Kidney (tissue), 22 donors: ENCODE measurements at places on chromosomes 7 and 10. TPM values are rescaled to one million over a fixed set of nuclear protein-coding genes. Genes with fewer than 3 reads are reported as not detected.
A peak's percentile ranks its signal among the peaks of the same experiment; 100 is the strongest.

The ELFN1 gene
- total RNA-seq: 3.8 TPM

The MNX1 gene
- total RNA-seq: 1.1 TPM

The POLR2J2 gene
- 10.5 TPM for total RNA-seq

The CRHR2 gene
- total RNA-seq: not detected

The RTKN2 gene
- total RNA-seq: 1.6 TPM

The PDE1C gene
- 5.5 TPM for total RNA-seq

The SLC13A1 gene
- 10.1 TPM for total RNA-seq

The GPR26 gene
- total RNA-seq: not detected

GRCh38 chr7:41955893-41956675 is 253.2 kb upstream of the INHBA start:
- no peak overlapping the region for H3K4me3 ChIP-seq
- H3K4me1 ChIP-seq: peaks cover 15% of the 10 kb centered on the region
- no peak overlapping the region for H3K27ac ChIP-seq
- peak; percentile 83 for DNase-seq

DNA sequence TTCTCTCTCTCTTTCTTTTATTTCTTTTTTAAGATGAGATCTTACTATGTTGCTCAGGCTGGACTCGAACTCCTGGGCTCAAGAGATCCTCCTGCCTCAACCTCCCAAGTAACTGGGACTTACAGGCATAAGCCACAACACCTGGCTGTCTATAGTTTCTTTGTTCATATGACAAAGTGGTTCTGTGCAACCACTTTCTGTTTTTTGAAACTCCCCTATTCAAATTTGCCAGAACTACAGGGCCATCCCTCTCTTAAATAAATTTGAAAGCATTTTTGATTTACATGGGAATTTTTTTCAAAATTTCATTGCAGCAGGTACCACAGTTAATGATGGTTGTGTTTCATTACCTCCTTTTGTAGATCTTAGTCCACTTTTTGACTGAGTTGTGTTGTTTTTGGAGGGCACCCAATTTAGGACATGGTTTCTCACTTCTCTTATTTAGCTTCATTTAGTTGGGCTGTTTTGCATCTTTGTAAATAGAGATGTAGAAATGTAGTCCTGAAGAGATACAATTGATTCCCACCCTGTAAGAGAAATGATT is 119.2 kb downstream of the LRRC4 start:
- no peak overlapping the region for H3K4me3 ChIP-seq
- no peak overlapping the region for H3K27ac ChIP-seq
- no peaks in the 10 kb centered on the region for H3K27me3 ChIP-seq
- no peak for DNase-seq

DNA sequence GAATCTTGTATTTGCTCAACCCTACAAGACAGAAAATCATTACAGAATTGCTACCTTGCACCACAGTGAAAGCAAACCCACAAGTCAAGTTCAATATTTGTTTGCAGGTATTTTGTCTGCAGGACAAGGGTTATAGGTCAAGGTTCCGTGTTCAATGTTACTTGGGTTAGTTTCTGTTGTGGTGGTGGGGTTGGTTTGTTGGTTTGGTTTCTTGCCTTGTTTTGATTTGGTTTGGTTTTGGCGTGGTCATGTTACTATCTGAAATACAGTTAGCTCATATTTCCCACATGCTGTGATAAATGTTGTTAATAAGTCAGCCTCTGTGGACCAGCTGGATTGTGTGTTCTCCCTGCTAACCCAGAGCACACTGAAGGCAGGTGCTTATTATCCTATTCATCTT is 75.6 kb upstream of the INSIG1 start:
- H3K36me3 ChIP-seq: no peaks in the 10 kb centered on the region
- no peak overlapping the region for H3K4me3 ChIP-seq
- H3K4me1 ChIP-seq: peaks cover 2% of the 10 kb centered on the region
- H3K27me3 ChIP-seq: no peaks in the 10 kb centered on the region

GRCh38 chr7:50304129-50304910 is at the start of gene IKZF1:
Gene IKZF1 (plus strand): TSS chr7:50304716. CDS start chr7:50319062, 14,346 bp downstream.
- H3K4me1 ChIP-seq: no peaks in the 10 kb centered on the region
- H3K36me3 ChIP-seq: no peaks in the 10 kb centered on the region
- peaks cover 29% of the 10 kb centered on the region for H3K27me3 ChIP-seq
- peak; percentile 41 for DNase-seq
- H3K27ac ChIP-seq: no peak within 1 kb of the TSS
- peak within 1 kb of the TSS; percentile 25 for H3K4me3 ChIP-seq

- H3K4me3 ChIP-seq: no peak overlapping the region
- peaks cover 15% of the 10 kb centered on the region for H3K36me3 ChIP-seq
- H3K27me3 ChIP-seq: no peaks in the 10 kb centered on the region
- DNase-seq: peak; percentile 11
Observed at GRCh38 chr7:149598721-149599308, 101.2 kb upstream of the ZNF746 start.

GRCh38 chr7:90222811-90223725 is 11.5 kb downstream of the STEAP2 start:
- H3K4me3 ChIP-seq: no peak overlapping the region
- no peaks in the 10 kb centered on the region for H3K36me3 ChIP-seq
- DNase-seq: no peak
- H3K27me3 ChIP-seq: no peaks in the 10 kb centered on the region
- H3K27ac ChIP-seq: no peak overlapping the region

DNA sequence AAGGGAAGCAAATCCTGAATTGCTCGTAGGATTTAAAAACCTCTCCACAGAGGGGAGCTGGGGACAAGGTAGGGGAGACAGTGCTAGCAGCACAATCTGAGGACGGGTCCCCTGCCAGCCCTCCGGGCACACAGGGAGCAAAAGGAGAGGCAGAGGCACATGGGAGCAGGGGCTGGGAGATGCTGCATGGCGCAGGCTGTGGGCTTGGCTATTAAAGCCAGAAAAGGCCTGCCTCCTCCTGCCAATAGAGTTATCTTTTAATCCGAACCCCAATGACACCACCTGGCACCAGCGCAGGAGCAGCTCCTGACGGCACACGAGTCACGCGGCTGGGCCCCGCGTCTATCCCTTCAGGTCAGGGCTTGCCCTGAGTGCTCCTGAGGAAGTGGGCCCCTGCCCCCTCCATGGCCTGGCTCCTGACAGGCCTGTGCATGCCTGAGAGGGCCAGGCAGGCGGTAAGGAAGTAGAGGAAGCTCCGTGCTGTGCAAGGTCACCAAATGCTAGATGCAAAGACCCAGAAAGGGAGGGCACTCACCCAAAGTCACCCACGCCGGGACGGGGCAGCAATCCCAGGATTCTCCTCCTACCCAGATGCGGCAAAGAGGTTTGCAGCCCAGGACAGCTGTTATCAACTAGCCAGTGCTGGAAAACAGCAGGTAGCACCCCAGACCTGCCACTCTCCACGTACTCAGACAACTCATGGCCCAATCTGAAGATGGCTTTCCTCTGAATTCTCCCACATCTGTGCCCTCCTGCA is 28.1 kb downstream of the DLG5 start:
- H3K4me1 ChIP-seq: no peaks in the 10 kb centered on the region
- peak overlapping the region; percentile 61 for H3K27ac ChIP-seq
- H3K36me3 ChIP-seq: no peaks in the 10 kb centered on the region
- H3K4me3 ChIP-seq: no peak overlapping the region
- no peak for DNase-seq
- H3K27me3 ChIP-seq: no peaks in the 10 kb centered on the region

GRCh38 chr10:98378722-98379121 is 36.3 kb downstream of the PYROXD2 start:
- no peaks in the 10 kb centered on the region for H3K4me1 ChIP-seq
- no peak for DNase-seq
- H3K27me3 ChIP-seq: no peaks in the 10 kb centered on the region
- H3K36me3 ChIP-seq: no peaks in the 10 kb centered on the region
- H3K4me3 ChIP-seq: no peak overlapping the region

DNA sequence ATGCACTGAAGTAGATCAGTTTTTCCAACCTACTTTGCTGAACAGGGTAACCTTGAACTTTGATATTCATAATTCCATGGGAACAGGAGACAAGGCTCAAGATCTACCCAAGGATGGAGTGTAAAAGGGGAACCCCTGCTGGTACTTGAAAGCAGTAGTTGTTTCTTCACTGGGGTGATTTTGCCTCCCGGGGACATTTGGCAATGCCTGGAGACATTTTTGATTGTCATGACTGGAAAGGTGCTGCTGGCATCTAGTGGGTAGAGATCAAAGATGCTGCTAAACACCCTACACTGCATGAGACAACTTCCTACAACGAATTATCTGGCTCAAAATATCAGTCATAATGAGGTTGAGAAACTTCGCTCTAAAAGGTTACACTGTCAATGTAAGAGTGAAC is 214.8 kb upstream of the CTBP2 start:
- no peak for DNase-seq
- no peak overlapping the region for H3K4me3 ChIP-seq
- no peak overlapping the region for H3K27ac ChIP-seq
- no peaks in the 10 kb centered on the region for H3K4me1 ChIP-seq

- no peak for DNase-seq
- H3K27me3 ChIP-seq: no peaks in the 10 kb centered on the region
Observed at GRCh38 chr7:106392590-106392989, 107.8 kb upstream of the NAMPT start.

- no peak for DNase-seq
- H3K4me1 ChIP-seq: no peaks in the 10 kb centered on the region
- H3K27ac ChIP-seq: no peak overlapping the region
- no peaks in the 10 kb centered on the region for H3K27me3 ChIP-seq
Observed at GRCh38 chr7:130218806-130219620, 11.4 kb downstream of the SSMEM1 start.

DNA sequence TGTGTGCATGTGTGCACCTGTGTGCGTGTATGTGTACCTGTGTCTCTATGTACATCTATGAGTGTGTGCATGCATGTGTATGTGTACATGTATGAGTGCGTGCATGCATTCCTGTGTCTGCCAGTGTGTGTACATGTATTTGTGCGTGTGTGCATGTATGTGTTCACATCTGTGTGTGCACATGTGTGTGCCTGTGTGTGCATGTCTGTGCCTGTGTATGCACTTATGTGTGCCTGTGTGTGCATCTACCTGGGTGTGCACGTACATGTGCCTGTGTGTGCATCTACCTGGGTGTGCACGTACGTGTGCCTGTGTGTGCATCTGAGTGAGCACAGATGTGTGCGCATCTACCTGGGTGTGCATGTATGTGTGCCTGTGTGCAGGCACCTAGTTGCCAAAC is 102.2 kb upstream of the DIP2C start:
- H3K4me1 ChIP-seq: no peaks in the 10 kb centered on the region
- H3K27me3 ChIP-seq: no peaks in the 10 kb centered on the region
- H3K27ac ChIP-seq: no peak overlapping the region
- H3K36me3 ChIP-seq: no peaks in the 10 kb centered on the region
- H3K4me3 ChIP-seq: no peak overlapping the region
- DNase-seq: no peak

- no peaks in the 10 kb centered on the region for H3K27me3 ChIP-seq
- DNase-seq: no peak
- no peak overlapping the region for H3K4me3 ChIP-seq
- H3K36me3 ChIP-seq: no peaks in the 10 kb centered on the region
- no peak overlapping the region for H3K27ac ChIP-seq
- no peaks in the 10 kb centered on the region for H3K4me1 ChIP-seq
Observed at GRCh38 chr7:156185076-156185475, 372.8 kb upstream of the SHH start.

DNA sequence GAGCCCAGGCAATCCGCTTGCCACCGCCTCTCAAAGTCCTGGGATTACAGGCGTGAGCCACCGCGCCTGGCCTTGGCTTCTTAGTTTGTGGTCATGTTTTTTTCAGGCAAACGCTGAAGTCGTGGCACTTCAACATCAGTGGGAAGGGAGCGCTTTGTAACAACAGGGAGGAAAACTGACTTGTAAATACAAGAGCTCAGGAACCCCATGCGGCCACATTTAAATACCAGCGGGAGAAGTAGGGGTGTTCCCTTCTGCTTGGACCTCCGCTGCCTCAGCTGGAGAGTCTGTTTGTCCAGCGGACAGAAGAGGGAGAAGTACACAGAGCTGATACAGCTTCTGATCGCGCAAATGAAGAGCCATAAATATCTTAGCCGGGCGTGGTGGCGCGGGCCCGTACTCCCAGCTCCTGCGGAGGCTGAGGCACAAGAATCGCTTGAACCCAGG is 108.7 kb upstream of the KMT2C start:
- H3K4me3 ChIP-seq: no peak overlapping the region
- no peak overlapping the region for H3K27ac ChIP-seq
- no peaks in the 10 kb centered on the region for H3K4me1 ChIP-seq
- H3K27me3 ChIP-seq: no peaks in the 10 kb centered on the region
- no peaks in the 10 kb centered on the region for H3K36me3 ChIP-seq

DNA sequence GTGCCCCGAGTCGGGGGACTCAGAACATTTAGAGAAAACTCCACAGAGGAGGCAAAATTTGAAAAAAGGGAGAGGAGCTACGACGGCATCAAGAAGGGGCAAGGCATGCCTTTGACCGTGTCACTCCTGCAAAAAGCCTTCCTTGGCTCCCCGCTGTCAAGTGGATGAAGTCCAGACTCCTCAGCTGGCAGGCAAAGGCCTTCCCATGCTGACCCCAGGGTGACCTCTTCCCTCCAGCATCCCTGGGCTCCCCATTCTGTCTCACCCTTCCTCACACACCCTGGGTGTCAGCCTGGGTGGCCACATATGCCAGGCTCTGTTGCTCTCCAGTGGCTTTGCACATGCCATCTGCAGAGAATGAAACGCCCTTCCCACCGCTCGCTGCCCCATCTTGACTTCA is 88.4 kb upstream of the ZMIZ1 start:
- H3K36me3 ChIP-seq: no peaks in the 10 kb centered on the region
- no peak overlapping the region for H3K27ac ChIP-seq
- H3K4me1 ChIP-seq: peaks cover 4% of the 10 kb centered on the region
- no peak overlapping the region for H3K4me3 ChIP-seq
- H3K27me3 ChIP-seq: no peaks in the 10 kb centered on the region

GRCh38 chr7:70700941-70701425 is 431.0 kb upstream of the GALNT17 start:
- H3K4me3 ChIP-seq: no peak overlapping the region
- no peaks in the 10 kb centered on the region for H3K4me1 ChIP-seq
- H3K36me3 ChIP-seq: peaks cover 4% of the 10 kb centered on the region
- H3K27ac ChIP-seq: no peak overlapping the region
- no peaks in the 10 kb centered on the region for H3K27me3 ChIP-seq

DNA sequence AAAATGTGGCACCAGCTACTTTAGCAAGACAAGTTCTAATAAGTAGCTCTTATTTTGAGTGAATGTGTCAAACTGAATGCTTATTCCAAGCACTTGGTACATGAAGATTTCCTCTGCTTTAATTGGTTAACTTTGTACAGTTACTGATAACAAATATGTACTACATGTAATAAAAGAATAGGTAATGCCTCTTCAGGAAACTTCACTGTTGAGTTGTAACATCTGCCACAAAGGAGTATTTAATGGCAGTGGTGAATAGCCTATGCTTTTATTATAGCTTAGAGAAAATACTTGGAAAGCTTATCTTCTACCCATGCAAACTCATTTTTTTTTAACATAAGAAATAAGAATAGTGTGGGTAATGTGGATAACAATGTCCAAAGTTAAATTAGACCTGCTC is 82.6 kb downstream of the CYP51A1 start:
- no peaks in the 10 kb centered on the region for H3K4me1 ChIP-seq
- no peak for DNase-seq
- peaks cover 1% of the 10 kb centered on the region for H3K36me3 ChIP-seq
- H3K27me3 ChIP-seq: no peaks in the 10 kb centered on the region

- H3K27ac ChIP-seq: no peak overlapping the region
- H3K4me3 ChIP-seq: no peak overlapping the region
- DNase-seq: no peak
- H3K27me3 ChIP-seq: no peaks in the 10 kb centered on the region
- no peaks in the 10 kb centered on the region for H3K4me1 ChIP-seq
Observed at GRCh38 chr10:100786591-100786990, 41.2 kb downstream of the PAX2 start.
